AG09309 (cell line): ENCODE measurements at places on chromosomes 6 and 20.

DNA sequence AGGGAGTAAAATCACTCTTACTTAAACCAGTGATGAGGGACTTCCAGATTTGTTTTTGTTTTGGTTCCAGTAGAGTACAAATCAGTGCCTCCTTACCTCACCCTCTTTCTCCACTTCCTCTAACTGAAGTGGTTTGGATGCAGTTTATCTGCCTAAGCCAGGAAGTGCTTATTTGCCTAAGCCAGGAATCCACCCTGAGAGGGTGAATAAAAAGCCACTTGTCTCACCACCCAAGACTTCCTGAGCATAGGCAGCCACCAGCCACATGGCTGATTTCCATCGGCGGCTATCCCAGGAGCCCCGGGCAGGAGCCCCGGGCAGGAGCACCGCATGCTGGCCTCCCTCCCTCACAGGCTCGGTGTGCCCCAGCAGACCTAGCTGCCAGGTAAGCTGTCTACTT lies 12.0 kb downstream of the LRP11 start:
- no peak for DNase-seq

DNA sequence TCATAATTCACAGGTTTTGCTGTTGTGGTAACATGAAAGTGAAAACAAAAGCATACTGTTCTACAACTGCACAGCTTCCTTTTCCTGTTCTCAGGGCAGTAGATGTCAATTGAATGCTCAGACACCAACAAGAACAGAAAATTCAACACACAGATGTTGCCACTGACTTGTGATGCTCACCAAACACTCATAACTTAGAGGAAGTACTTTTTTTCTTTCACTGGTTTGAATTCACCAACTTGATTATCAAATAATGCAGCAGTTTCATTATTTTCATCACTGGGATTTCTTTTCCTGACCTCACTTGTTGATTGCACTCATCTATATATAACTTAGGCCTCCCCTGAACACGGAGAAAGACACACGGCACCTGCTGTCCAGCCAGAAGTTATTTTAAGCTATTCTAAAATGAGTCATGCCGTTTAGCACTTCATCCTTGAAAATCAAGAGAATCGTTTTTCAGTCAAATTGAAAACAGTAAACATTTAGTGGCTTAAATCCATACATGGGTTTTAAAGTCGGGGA lies 949 bp downstream of the TXLNB start:
- DNase-seq: no peak

GRCh38 chr6:150231525-150231850 lies 88.6 kb downstream of the PPP1R14C start:
- no peak for DNase-seq

- no peak for DNase-seq
Observed at GRCh38 chr20:10067321-10067720, 32.5 kb downstream of the ANKEF1 start.

DNA sequence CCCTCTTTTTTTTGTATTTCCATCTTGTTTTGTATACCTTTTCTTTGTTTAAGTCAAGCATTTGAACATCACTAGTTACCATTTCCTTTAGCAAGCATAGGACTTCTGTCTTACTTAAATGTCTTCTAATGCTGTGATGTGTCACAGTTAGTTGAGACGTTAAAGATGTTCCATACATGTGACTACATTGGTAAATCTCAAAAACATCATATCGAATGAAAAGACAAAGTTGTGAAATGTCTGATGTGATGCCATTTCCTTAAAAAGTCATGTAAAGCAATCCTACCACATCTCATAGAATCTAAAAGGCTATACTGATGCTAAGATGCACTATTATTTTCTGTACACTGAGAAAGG lies 26.8 kb downstream of the SLC16A10 start:
- no peak for DNase-seq

DNA sequence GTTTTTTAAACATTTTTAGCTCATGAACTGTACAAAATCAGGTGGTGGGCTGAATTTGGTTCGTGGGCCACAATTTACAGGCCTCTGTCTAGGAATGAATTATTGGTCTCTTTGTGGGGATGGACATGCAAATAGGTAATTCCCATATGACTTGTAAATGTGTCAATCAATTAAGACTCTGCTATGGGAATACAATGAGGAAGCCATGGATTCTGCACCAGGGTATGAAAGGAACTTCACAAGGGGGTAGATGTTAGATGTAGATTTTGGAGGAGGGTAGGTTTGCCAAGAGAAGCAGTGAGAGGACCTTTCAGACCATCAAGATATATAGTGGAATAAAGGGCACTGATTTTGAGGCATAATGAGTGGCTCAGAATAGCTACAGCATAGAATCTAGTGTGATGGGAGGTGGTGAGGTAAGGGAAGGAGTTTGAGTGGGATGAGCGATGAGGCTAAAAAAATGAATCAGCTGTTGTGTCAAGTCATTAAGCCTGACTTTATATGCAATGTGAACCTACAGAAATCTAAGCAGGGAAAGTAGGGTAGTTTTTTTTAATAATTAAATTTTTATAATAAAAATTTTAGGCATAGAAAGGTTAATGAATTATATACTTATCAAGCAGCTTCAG lies 32.6 kb upstream of the RNF182 start:
- no peak for DNase-seq
